ENCODE measurements at places on chromosomes 4 and X.

GRCh38 chr4:58843455-58843854 is 1733.3 kb upstream of the IGFBP7 start:
- no peak for DNase-seq

DNA sequence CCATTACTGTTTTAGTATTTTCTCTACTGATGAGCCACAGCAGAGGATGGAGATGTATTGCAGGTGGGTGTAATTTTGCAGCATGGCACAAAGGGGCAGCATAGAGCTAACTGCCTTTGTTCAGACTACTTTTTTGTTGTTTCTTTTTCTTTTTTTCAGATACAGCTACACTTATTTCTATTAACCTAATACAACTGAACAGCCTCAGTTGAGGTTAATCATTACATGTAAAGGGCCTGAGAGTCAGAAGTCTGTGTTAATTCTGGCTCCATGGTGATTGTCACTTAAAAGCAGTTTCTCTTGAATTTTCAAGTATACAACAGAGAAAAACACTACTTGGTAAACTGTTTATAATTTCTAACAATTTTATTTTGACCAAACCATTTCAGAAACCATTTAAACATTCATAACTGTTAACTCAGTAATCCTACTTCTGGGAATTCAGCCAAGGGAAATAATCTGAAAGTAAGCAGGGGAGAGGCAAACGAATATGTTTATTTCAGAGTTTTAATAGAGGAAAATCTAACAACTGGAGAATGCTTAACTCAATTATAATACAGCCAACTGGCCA is 13.9 kb upstream of the PPEF2 start:
- DNase-seq, result peak; percentile 87

GRCh38 chr4:152045807-152046571 is 285.2 kb upstream of the GATB start:
- DNase-seq, result no peak

GRCh38 chr4:114464726-114465272 is 133.8 kb upstream of the UGT8 start:
- DNase-seq, result no peak

Measured in kidney glomerular epithelial cell (primary cell).